Activated CD8-positive, alpha-beta T cell treated with anti-CD3 and anti-CD28 coated beads for 36 hours (primary cell): ENCODE measurements at places on chromosomes 5 and 9. TPM values are rescaled to one million over a fixed set of nuclear protein-coding genes. Genes with fewer than 3 reads are reported as not detected.

DNA sequence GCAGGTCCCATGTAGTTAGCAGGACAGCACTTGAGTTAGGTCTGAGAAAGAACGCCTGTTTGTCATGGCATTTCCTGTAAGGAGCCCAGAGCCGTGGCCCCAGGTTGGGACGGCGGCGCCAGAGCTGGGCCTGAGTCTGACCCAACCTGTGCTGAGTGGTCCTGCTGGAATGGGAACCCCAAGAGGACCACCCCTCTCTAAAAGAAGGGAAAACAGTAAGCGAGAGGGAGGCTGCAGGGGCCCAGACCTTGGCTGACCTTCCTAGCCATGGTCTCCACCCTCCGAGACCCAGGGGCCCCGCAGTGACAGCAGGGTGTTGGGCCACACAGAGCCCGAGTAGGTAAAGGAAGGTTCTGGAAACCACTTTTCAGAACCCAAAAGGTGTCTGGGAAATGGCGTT is 1.8 kb upstream of the LRRC14B start:
- DNase-seq: no peak

Gene CARTPT
- total RNA-seq: not detected

Gene PTGER4
- 62.9 TPM for total RNA-seq

GRCh38 chr5:93158841-93159240 is 422.2 kb downstream of the NR2F1-AS1 start:
- no peak for DNase-seq

- DNase-seq: no peak
These were observed 291.3 kb downstream of the FBXL7 start for GRCh38 chr5:15791274-15791673.

DNA sequence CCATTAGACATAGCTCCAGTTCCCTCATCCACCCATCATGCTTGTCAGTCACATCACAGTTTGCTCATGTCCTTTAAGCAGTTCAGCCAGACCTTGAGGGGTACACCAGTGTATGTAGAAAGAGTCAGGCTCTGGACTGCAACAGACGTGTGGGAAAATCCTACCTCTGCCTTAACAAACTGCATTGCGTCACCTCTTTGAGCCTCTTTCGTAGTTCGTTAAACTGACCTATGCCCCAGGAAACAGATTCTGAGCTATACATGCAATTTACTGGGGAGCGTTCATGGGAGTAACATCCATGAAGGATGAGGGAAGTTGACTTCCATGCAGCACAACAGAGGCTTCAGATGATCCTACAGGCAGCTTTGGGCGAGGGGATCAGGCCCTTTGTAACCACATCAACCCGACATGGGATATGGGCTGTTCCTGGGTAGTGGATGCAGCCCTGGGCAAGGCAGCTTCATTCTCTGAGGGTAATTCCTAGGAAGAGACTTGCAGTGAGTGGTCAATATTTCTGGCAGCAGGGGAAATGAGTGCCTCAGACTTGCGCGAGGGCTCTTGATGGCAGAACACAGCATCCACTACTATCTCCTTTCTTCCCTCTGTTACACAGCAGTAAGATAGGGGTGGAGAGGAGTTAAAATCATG is 4.3 kb downstream of the SPINK4 start:
- DNase-seq: no peak

Gene CDHR2
- 0.47 TPM for total RNA-seq

GRCh38 chr9:124342402-124342775 is 72.9 kb downstream of the PSMB7 start:
- no peak for DNase-seq

Gene C9orf57
- total RNA-seq: not detected

DNA sequence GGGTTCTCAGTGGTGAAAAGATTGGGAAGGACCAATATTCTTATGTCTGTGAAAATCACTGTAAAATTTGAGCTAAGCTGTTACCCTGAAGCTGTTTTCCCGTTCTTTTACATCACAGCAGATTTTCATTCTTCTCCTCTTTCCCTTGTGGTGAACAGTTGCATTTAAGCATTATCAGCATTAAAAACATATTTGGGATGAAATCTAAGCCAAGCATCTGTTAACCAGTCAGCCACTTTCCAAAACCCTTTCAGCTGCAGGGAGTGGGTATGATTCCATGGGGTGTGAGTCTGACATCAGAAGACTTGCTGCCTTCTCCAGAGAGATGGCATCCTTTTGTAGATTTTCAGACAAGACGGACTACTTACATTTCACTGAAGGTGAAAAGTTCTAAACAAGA is 97.2 kb downstream of the TRIO start:
- no peak for DNase-seq
